ENCODE measurements at places on chromosomes 3 and 15.

GRCh38 chr15:36596915-36597314 lies 17.5 kb downstream of the CDIN1 start:
- DNase-seq, result peak; percentile 44

GRCh38 chr3:94220426-94220825 lies 157.6 kb downstream of the NSUN3 start:
- no peak for DNase-seq

DNA sequence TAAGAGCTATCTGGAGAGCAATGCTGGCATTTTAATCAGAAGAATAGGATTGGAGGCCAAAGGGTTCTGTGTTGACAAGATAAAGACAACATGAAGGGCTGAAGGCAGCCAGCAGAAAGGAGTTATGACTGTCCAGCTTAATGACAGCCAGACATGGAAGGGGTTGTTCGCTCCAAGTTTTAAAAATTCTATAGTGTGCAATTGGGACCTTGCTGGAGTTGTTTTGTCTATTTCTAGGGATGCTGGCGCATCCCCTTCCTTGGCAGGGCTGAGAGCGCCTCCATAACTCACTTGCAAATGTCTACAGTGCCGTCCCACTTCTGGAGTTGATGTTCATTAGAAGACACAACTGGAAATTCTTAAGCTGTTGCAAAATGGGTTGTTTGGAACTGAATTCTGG lies 200.7 kb downstream of the TLE3 start:
- DNase-seq, result no peak

DNA sequence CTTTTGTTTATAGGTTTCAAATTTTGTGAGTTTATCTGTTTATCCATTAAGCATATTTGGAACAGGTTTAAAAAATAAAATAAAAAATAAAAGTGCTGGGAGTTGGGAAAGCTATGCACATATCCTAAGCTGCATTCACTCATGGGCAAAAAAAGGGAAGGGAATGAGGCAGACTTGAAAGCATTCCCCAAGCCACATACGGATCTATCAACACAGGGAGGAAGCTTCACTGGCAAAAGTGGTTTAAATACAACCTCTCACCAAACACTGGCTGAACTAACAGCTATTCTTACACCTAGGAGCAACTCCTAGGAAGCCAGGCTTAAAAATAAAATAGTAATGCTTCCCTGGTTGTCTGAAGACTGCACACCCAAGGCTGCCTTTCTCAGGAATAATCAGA lies 101.2 kb downstream of the PCCB start:
- no peak for DNase-seq

DNA sequence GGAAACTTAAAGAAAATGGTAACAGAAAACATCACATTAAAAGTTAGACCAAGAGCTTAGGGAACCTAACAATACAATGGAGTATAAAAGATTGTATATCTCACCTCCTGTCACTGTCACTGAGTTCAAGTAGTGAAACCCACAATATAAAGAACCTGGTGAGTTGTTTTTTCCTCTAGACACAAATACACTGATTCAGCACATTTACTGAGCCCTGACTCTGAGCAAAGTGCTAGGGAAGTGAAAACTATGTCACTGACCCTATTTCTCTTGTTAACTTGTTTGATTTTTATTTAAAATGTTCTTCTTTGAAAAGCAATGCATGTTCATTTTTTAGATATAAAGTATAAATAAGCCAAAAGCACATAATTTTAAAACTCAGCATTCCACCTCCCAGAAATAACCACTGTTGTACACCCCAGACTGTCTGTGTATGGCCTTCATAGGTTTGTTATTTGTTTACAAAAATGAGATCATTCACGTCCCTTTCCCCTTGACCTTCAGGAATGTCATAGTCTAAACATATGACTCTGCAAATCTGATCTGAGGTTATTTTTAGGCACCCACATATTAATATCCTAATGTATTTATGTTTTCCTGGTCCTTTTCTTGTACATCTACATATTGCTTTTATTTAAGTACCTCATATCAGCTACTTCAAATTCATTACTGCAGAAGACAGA lies 69.2 kb upstream of the CSTA start:
- peak; percentile 36 for DNase-seq

- DNase-seq, result no peak
Observed at GRCh38 chr3:85837402-85837801, 878.6 kb downstream of the CADM2 start.

- DNase-seq, result no peak
Observed at GRCh38 chr3:70722018-70722417, 409.6 kb upstream of the MDFIC2 start.

GRCh38 chr3:119364401-119364800 lies 70.2 kb downstream of the ARHGAP31 start:
- DNase-seq, result no peak

DNA sequence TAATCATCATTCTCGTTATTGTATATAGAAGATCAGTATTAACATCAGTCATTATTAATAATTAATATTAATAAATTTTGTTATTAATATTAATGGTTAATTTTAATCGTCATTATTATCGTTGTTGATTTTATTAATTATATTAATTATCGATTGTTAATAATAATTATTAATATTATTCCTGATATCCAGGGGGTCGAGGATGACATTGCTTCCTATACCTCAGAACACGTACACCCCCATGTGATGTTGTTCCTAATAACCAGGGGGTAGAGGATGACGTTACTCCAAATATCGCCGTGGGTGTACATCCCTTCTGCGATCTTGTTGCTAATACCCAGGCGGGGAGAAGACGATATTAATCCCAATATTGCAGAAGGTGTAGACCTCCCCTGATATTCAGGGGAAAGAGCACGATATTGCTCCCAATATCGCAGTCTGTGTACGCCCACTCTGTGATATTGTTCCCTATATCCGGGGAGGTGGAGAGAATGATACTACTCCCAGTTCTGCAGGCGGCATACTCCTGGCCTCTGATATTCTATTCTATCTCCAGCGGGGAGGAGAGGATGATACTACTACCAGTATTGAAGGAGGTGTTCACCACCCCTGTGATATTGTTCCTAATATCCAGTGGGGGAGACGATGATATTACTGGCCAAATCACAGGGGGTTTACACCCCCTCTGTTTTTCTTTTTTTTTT lies 22.3 kb upstream of the BMF start:
- no peak for DNase-seq

- no peak for DNase-seq
Observed at GRCh38 chr3:13762906-13763305, 117.0 kb downstream of the WNT7A start.

- DNase-seq, result no peak
Observed at GRCh38 chr15:96162322-96162721, 168.2 kb upstream of the NR2F2 start.

Measured in ELR (cell line).